ENCODE measurements at places on chromosomes 1 and 21.
A peak's percentile ranks its signal among the peaks of the same experiment; 100 is the strongest.

DNA sequence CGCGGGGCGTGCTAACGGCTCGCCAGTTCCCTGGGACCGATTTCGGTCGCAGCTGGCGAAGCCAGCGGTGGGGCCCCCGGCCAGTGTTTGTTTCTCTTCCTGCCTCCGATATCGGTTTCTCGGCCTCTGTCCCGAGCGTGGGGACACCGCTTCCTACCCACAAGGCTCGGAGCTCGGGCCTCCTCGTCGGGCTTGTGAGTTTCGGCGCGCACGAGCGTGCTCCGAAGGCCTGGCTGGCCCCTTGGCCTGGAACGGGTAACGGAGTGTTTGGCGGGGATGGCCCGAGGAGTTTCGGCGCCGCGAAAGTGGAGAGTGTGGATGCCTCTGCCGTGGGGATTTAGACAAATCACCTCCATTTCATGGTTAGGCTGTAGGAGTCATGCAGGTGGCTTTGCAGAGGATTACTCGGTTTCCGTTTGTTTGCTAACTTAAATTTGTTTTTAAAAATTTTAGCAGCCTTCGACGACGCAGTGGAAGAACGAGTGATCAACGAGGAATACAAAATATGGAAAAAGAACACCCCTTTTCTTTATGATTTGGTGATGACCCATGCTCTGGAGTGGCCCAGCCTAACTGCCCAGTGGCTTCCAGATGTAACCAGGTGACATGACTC lies 559 bp downstream of the RBBP4 start:
- no peak for DNase-seq

GRCh38 chr1:32989160-32990050 lies 24.8 kb upstream of the RNF19B start:
- DNase-seq, result peak; percentile 74

GRCh38 chr1:220974431-220974830 lies 95.2 kb downstream of the HLX start:
- no peak for DNase-seq

DNA sequence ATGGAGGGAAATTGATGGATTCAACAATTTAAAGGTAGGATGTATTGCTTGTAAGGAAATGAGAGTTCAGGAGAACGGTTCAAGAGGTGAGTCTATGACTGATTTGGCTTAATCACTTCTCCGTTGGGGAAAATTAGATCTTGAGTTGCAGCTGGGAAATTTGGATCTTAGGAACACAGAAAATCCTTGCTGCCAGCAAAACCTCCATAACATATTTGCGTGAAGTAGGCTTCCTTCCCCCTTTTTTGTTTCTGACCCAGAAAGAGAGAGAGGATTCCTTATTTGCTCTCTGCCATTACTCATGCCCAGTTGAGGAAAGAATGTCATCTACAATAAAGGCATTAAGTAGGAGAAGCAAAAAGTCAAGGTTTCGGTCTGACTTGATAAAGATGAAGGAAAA lies 73.5 kb upstream of the PDC start:
- DNase-seq, result no peak

DNA sequence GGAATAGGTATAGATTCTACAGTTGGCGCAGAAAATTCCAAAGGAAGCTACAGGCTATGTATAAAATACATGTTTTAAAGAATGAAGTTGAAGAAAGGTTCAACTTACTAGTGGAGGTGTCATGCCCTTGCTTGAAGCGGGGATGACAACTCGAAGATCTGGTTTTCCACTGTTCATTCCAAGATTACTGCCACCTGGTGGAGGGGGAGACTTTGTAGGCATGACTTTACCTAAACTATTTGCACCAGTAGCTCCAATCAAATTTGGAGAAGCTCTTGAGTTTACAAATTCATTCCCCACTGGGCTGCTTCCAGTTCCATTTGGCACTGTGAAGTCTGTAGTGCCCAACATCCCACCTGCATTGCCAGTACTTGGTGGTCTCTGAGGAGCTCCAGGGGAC lies 81.7 kb downstream of the AXDND1 start:
- DNase-seq, result peak; percentile 54

DNA sequence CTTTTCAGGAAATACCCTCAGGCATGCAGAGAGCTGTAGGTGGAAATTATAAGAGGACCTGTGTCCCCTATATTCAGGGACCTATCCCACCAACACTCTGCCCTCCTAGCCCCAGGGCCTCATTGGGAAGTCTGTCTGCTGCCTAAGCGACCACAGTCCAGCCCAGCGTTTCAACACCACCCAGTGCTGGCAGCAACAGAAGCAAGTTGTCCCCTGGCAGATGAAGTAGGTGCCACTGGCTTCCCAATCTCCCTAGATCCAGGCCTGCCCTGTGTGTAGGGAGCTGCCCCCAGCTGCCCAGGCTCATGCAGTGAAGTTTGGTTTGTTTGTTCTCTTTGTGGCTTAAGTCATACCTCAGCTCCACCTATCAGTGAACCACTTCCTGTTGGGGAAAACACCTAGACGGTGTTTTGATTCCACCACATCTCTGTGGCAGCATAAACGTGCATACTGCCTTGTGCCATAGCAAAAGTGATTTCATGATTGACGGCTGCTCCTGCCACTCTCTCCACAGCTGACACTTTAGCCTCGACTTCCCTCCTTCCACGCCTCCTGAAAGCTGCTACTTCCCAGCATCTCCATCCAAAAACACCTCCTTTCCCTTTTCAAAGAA lies 8.1 kb upstream of the LEFTY1 start:
- peak; percentile 97 for DNase-seq

DNA sequence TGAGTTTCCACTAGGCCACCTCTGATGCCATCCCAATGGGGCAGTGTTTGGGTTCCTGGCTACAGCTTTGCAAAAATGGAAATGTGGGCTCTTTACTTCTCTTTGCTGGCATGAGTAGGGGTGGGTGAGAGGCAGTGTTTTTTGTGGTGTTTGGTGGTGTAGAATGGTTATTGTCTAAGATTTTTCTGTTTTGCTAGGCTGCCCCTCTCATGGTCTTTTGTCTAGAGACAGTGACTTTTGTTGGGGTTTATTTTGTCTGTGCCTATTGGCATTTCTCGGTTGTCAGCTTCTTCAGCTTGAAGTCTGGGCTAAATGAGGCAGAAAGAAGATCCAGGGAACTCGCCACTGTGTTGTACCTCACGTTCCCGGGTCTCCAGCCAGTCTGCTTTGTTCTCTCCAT lies 112.1 kb downstream of the CENPF start:
- DNase-seq, result no peak

DNA sequence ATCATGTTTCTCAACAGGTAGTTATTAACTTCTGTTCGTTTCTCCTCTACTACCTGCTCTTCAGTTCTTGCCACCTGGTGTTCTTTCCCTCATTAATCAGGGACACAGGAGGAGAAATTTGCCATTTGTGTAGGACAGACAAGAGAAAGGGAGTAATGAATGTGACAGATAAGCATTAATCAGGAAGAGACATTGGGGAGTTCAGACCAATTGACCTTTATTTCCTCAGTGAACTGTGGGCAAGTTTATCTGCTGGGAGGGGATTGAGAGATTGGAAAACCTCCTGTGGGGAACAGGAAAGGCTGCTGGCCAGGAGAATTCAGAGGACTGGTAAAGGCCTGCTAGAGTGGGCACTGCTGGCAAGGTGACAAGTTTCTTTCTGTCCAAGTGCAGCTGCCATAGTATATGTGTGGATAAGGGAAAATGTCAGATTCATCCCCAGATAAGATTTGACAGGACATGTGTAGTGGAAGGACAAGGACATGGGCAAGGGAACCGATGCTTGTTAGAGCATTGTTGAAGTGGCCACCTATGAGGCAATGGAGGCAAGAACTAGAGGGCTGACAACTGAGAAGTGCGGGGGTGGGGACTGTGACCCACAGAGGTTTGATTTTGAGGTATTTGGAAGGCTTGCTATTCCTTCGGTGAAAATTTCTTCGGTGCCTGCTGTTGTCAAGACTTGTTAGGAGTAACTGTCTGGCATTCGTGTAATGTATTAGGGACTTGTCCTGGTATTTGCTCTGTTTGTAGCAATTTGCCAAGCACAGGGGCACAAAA lies 12.6 kb downstream of the SZT2 start:
- no peak for DNase-seq

DNA sequence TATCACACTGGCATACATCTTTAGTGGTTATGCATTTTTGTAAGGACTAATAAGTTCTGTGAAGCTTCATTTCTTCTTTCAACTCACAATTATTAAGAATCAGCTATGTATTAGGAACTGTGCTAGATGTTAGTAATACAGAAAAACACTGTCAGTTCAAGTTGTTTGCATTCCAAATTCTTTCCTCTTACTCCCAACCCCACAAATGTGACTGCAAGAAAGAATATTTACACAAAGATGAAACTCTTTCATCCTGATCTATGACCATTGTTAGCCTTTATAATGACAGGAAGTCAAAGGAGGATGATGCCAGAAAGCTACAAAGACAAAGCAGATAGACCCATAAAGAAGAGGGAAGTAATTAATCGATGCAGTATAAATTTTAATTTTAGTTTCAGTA lies 21.0 kb upstream of the GADD45A start:
- peak; percentile 85 for DNase-seq

DNA sequence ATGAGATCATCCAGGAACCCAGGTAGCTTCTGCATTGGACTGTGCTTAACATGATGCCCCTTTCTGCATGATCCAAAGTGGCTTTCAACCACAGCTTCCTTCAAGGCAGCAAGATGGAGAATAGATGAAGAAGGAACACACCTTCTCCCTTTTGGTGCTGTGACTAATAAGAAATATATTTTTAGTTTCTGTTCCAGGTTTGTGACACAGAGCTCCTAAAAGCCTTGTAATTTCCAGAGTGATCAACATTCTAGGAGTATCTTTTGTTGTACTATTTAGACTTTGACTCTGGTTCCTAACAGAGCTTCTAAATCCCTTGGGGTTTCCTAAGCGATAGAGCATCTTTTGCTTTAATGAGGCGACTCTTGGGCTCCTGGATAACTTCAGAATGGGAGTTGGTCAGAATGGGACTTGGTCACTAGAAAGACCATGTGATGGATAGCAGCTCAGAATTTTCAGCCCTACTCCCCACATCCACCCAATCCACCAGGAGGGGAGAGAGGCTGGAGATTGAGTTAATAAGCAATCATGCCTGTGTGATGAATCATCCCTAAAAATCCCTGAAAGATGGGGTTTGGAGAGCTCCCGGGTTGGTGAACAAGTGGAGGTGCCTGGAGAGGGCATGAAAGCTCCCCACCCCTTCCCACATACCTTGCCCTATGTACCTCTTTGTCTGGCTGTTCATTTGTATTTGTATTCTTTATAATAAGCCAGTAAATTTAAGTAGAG lies 134.8 kb downstream of the FGGY start:
- DNase-seq, result peak; percentile 21

GRCh38 chr21:46385846-46386733 lies 62.1 kb downstream of the PCNT start:
- DNase-seq, result no peak

DNA sequence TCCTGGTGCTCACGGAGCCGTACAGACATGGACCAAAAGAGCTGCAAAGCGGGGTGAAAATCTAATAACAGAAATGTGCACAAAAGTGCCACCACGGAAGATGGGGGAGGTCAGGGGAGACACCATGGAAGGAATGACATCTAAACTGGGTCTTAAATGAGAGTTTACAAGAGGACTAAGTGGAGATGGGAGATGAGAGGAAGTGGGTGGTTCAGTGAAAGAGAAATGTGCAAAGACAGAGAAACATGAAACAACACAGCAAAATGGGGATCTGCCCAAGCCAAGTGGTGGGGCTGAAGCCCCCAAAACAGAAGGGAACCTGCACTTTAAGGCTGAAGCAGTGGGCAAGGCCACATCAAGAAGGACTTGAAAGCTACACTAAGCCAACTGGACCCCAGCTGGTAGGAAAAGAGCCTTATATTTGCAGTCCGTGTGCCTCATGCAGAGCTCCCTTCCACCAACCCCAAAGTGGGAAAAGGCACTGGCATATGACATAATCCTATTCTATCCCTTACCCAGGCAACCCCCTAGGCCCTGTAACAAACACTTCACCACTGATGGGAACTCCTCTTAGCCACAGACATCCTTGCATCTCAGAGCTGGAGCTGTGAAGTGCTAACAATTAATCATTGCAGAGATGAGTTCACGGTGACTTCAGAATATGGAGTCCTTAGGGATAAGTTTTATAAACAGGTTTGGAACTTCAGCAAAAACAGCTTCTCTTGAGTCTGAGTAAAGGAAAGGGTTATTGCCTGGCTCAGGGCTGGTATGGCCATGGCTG lies 198.6 kb upstream of the EDN2 start:
- no peak for DNase-seq

- no peak for DNase-seq
Measured at GRCh38 chr21:32567626-32568025, 17.7 kb downstream of the TCP10L start.

DNA sequence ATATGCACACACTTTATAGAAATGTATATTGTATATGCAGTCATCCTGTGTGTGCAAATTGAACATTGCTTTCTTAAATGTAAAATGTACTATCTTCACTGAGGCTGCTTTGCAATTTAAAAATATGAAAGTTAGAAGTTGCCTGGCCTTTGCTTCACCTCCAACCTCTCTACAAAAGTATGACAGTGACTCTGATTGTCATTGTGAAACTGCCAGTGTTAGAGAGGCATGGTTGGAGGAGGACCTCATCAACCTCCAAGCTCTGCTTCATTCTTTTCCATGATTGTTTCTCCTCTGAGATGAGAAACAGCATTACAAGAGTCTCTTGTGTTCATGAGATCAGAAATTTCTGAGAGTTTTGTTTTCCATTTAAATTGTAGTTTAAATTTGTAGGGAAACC lies 185.5 kb downstream of the ZC3H11B start:
- no peak for DNase-seq

DNA sequence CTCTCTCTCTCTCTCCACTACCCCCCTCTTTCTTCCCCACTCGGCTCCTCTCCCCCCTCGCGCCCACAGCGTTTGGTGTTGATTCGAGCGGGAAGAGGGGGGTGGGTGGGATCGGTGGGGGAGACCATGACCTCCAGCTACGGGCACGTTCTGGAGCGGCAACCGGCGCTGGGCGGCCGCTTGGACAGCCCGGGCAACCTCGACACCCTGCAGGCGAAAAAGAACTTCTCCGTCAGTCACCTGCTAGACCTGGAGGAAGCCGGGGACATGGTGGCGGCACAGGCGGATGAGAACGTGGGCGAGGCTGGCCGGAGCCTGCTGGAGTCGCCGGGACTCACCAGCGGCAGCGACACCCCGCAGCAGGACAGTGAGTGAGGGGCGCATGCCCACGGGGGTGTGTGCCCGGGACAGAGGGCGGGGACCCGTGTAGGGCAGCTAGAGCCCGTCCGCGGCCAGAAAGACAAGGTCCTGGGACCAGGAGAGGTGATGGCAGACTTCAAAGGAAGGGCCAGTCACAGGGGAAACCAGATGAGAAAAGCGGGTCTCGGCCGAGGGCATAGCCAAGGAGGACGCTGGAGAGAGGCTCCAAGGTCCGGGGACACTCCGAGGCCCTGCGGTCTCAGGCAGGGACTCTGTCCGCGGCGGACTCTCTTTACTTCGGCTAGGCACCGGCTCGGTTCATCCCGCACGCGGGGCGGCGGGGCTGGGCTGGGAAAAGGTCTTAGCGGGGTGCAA lies at the start of gene PRRX1:
TSS of gene PRRX1 (plus strand) at position 39 of the 735 bp plus-strand sequence. CDS start at position 127, 88 bp downstream.
- DNase-seq, result peak; percentile 71
